ENCODE measurements at places on chromosomes 7 and 10.

- no peak for DNase-seq
Measured at GRCh38 chr10:131187274-131187673, 124.2 kb downstream of the TCERG1L start.

- DNase-seq = no peak
Measured at GRCh38 chr10:93715345-93715744, 13.0 kb upstream of the FRA10AC1 start.

GRCh38 chr10:17877121-17877520 lies 68.0 kb downstream of the MRC1 start:
- no peak for DNase-seq

GRCh38 chr7:119842786-119843185 lies 430.2 kb upstream of the KCND2 start:
- no peak for DNase-seq

GRCh38 chr7:73885975-73886798 lies 25.2 kb downstream of the TMEM270 start:
- no peak for DNase-seq

GRCh38 chr10:69600761-69601330 lies 27.6 kb upstream of the NEUROG3 start:
- DNase-seq = no peak

- no peak for DNase-seq
Measured at GRCh38 chr10:118662228-118663035, 67.0 kb upstream of the PRLHR start.

- DNase-seq = no peak
Measured at GRCh38 chr10:128664729-128665128, 538.5 kb upstream of the MKI67 start.

GRCh38 chr7:34787586-34787985 lies 129.6 kb downstream of the NPSR1 start:
- no peak for DNase-seq

Measured in nucleus accumbens (tissue), 56 donors.